Fibroblast of skin of right quadriceps (primary cell): ENCODE measurements at places on chromosomes 4 and X.

- DNase-seq = no peak
These were observed 75.3 kb downstream of the PWWP3B start for GRCh38 chrX:106243376-106243775.

DNA sequence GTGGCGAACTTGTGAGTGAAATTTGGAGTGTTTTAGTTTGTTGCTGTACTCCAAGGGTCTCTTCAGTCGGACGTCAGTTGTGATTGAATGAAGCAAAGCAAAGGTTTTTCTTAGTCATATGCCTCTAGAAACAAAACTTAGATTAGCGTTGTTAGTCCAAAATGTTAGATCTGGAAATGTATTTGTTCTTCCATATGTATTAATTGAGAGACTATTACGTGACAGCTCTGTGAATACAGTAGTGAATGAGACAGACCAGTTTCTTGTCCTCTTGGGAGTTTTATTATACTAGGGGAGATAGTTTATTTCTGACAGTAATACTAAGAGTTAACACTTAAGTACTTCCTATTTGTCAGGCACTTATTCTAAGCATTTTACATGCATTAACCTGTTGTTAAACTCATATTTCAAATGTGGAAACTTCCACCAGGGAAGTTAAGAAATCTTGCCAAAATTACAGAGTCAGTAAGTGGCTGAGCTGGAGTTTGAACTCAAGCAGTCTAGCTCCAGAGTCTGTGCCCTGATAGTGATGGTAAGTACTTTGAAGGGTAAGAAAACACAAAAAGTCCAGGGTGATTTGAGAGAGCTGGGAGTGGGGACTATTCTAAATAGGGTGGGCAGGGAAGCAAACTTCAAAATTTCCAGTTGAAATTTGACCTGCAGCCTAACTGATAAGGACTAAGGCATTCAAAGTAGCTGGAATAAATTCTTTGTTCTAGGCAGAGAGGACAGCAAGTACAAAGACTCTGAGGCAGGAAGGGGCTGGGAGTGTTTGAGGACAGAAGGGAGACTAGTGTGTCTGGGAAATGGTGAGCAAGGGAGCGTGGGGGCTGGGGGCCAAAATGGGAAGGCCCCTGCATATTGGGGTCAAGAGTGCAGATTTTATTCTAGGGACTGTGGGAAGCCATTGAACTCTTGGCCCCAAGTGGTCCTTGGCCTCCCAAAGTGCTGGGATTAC lies 17.0 kb downstream of the ADD1 start:
- no peak for DNase-seq

DNA sequence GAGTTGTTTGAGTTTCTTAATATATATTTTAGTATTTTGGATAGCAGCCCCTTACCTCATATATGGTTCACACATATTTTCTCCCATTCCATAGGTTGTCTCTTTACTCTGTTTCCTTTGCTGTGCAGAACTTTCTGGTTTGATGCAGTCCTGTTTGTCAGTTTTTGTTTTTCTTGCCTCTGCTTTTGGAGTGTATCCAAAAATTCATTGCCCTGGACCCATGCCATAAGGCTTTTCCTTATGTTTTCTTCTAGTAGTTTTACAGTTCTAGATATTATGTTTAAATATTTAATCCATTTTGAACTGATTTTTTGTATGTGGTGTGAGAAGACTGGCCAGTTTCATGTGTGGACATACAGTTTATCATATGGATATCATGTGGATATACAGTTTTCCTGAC lies 58.5 kb upstream of the NUDT6 start:
- DNase-seq = no peak

DNA sequence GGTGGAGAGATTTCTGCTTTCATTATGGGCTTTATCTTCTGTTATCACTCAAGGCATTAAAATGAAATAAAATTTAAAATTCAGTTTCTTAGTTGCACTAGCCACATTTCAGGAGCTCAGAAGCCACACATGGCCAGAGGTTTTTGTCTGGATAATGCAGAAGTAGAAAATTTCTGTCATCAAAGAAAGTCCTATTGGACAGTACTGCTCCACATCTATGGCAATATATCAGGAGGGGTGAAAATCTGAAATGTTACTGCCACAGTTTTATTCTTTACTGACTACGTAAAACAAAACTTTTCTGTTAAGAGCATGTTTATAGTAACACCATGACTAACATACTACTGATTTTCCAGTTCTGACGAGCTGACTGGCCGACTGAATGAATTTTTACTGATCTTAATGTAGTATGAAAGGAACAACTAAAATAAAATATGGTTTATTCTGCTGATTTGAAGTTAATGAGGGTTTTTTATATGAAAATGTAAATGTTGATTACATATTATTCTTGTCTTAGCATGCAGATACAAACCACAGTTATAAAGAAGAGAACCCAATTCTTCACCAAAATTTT lies 264.0 kb upstream of the HAND2 start:
- DNase-seq = peak; percentile 15

DNA sequence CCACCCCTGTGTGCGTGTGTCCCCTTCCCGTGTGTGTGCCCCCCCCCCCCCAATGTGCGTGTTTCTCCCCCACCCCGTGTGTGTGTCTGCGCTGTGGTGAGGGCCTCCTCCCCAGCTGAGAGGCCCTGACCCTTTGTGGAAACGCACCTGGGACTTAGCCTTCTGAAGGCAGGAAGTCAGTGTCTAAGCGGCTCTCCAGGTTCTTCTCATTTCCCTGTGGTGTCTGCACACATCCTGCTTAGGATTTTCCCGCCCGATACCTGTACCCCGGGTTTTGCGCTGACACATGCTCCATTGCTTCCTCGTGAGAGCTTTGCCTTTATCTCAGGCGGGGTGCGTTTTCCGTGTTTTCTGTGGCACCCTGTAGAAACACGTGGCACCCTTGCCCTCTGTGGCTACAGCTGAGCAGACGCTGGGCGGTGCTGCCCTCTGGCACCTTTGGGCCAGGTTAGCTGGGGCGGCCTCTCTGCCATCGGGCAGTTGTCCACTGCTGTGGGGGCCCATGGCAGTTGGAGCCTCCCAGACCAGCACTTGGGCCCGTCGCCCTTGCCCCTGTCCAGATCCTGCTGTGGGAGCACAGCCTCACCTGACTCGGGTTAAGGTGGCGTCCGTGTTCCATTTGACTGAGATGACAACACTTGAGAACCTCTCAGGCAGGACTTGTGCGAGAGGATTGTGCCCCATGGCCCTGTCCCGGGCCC lies 26.3 kb downstream of the MAEA start:
- DNase-seq = no peak

DNA sequence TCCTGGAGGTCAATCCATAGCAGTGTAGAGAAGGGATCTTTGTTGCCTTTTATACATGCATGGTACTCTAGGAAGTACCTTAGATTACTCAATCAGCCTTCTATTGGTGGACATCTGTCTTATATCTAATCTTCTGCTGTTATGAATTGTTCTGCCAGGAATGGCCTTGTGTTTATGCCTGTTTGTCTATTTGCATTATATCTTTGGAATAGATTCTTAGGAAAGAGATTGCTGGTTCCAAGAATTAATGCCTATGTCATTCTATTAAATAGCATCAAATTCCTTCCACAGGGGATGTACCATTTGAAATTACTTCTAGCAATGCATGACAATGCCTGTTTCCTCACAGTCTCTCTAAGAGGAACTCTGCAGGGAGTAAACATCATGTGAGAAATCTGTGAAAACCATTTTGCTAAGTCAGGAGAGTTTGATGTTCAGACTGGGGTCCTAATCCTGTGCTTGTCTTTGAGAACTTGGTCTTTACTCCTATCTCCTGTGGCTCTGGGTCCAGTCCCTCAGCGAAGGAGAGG lies 42.5 kb downstream of the BEX3 start:
- no peak for DNase-seq

GRCh38 chrX:9434051-9434550 lies 30.8 kb upstream of the TBL1X start:
- no peak for DNase-seq

DNA sequence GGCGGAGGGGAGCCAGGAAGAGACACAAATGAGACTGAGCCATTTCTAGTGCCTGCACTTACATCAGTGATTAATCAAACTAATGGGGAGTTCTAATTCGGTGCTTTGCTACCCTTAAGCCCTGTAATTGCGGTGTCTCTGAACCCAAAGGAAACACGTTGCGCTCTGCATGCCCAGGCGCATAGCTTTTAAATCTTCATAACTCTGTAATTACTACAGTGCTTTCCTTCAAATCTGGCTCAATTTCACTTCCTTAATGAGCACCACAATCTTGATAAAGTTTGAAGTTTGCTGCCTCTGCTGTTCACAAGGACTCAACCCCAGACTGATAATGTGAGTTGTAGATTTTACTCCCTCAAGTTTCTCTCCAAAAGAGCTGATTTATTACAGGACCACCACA lies 5.7 kb upstream of the NHS start:
- no peak for DNase-seq

DNA sequence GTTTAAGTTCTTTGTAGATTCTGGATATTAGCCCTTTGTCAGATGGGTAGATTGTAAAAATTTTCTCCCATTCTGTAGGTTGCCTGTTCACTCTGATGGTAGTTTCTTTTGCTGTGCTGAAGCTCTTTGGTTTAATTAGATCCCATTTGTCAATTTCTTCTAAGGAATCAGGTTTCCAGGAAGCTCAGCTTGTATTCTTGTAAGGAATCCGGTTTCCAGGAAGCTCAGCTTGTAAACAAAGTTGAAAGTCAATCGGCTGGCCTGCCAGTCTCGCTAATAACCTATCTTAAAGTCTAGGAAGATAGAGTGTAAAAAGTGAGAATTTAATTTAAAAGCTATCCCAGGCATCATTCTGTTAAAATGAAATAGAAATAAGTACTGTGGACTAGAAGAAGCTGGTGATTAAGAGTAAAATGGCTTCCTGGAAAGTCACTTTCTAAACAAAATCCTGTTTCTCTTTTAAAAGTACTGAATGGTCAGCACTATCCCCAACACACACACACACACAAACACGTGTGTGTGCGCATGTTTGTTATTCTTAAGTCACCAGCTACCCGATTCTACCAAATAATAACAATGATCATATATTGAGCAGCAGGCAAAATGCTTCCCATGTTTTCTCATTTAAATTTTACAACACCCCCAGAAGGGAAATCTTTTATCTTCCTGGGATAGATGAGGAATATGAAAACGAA lies 171.7 kb downstream of the PAPSS1 start:
- peak; percentile 20 for DNase-seq

DNA sequence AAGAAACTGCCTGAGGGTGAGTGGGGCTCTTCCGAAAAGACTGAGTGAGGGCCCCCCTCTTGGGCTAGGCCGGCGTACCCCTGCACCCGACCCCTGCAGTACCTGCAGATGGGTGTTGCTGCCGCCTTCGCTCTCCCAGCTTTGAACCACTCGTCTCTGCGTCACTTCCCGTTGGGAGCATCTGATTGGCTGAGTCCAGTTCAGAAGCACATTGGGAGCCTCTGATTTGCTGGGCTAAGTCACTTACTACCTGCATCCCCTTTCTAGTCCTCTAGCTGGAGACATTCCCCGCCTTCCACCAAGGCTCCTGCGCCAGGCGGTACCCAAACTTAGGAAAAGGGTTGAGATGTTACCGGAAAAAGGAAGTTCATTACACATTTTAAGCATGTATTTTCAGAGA lies 20.4 kb upstream of the WWC2 start:
- no peak for DNase-seq

GRCh38 chr4:67899096-67899495 lies 15.3 kb upstream of the TMPRSS11D start:
- no peak for DNase-seq

GRCh38 chr4:77861495-77861894 lies 1.1 kb upstream of the MRPL1 start:
- DNase-seq = no peak

DNA sequence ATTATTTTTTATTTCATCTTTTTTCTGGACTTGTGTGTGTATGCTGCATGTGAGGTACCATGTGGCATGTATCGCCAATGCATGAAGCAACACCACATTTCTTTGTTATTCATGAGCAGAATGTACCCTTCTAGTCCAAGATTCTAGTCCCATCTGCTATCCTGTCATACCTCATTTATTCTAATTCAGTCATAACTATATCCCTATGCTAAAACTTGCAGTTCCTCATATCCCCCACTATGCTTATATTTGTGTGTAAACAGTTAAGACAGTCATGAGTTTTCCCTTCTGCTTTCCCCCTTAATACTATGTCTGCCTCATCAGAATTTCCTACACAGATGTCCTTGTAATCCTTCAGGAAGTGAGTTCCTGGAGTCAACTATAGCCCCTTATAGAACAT lies 19.7 kb downstream of the OCRL start:
- DNase-seq = no peak

GRCh38 chr4:129543299-129543698 lies 447.3 kb downstream of the C4orf33 start:
- no peak for DNase-seq

DNA sequence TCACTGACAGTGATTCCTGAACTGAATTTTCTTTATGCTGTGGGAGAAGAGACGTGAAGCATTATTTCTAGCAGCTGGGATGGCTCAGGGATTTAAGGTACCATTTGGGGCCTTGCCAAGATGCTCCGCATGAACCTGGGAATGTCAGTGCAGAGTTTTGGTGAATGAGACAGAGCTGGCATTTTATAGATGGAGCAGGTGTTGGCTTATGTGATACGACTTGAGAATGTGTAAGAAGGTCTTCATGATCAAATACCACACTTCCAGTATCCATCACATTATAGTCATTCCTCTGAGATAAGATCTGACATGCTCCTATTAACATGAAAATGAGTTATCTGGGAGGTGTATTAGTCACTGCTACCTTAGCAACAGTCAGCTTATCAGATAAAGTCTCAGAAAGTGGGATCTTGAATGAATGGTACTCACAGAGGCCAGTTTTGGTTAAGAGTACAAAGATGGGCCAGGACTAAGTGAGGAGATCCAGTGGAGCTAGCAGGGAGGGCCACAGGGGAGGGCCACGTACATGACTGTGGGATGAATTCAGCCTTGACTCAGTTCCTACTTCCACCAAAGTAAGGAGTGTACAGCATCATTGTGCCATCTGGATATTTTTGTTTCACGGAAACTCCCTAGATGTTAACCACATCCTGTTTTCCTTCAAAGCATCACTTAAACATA lies 116.7 kb downstream of the SPCS3 start:
- DNase-seq = peak; percentile 80

DNA sequence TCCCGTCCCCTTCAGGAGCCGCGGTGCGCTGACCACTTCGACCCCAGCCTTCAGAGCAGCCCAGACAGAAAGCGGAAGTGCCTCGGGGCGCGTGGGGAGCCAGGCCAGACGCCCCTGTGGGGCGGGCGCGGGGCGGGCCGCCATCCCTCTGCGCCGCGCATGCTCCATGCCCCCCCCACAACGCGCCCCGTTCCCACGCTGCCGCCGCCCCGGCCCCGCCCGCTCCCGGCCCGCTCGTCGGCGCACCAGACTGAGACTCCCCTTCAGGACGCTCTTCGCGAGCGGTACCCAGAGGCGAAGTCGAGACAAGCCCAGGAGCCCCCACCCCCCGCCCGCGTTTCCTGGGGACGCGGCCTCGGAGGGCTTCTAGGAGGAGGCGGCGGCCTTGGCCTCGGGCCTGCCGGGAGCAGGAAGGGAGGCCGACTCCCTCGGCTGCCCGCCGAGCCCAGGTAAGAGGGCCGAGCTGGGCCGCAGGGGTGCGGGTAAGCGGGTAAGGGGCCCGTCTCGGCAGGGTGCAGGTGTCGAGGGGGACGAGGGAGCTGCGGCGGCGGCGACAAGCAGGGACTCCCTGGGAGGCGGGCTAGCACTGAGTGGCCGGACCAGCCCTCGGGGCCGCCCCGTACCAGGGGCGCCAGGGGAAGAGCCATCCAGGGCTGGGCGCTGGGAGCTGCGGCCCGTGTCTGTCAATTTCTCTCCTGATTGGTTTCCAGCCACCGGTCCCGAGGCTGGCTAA lies at the start of gene ZFP92:
Gene ZFP92, plus strand, starts transcription at position 218 of the 733 bp plus-strand sequence. CDS start 6,851 bp downstream, outside the sequence.
- no peak for DNase-seq
